ENCODE measurements at places on chromosomes 4 and X. TPM values are rescaled to one million over a fixed set of nuclear protein-coding genes. Genes with fewer than 3 reads are reported as not detected.

The SERPINA7 gene
- total RNA-seq, result not detected

DNA sequence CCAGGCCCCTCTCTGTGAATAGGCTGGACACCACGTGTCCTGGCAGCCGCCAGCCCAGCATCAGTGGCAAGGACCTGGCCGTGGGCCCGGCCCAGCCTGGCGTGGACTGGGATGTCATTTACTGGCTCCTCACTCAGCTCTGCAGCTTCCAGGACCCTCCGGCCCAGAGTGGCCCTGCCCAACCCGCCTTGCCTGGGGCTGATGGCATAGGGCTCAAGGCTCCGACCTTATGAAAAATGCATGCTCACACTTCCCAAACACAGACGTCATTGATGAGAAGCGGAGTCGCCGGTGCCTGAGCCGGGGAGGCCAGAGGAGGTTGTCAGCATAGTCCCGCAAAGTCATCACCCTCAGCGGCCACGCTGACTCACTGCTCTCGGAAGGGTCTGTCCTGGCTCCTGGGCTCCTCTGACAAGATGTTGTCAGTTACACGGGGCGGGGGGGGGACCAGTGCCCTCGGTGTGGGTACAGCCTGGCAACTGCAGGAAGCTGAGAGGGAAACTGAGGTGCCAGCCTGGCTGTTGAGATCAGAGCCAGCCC, 14.3 kb downstream of the CFAP99 start:
- DNase-seq, result no peak

DNA sequence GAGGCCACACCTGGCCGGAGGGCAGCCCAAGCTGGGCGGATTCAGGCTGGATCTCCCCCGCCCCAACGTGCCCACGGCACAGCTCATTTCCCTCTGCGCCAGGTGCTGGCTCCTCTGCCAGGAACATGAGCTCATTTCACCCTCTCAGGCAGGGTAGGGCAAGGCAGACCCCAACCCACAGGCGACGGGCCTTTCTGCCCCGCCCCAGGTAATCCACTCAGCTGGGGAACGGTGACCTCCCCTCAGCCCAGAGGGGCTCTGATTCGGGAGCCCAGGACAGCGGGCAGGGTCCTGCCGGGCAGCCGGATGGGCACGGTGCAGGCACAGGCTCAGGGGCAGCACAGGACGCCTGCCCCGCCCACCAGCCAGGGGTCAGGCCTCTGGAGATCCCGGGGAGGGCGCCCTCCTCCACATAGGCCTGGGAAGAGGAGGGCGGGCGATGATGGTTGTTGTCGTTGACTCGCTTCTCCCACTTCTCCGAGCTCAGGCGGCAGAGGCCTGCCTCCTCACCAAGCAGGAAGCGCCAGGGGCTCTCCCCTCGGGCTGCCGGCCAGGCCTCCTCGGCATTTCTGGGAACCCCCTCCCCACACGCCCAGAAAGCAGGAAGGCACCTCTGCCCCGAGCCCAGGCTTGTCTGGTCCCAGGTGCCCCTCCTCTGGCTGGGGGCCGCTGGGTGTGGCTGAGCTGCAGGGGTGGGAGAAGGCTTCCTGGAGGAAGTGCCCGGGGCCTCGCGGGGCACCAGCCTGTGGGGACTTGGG, 31.1 kb downstream of the TACC3 start:
- no peak for DNase-seq

DNA sequence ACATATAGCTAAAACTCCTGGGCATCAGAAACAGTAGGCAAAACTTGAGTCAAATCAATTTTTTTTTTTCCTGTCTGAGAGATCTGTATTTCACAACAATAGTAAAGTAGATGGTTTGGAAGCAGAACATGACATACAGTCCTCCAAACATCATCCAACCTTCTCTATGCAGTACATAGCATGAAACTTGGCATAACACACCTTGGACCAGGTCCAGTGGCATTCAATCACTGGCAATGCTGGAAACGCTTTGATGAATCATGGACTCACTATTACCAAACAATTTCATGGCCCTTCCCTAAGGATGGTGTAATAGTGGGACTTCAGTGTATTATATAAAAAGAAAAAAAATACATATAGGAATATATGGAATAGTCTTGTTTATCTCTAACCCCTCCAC, 154.6 kb downstream of the FMR1NB start:
- DNase-seq, result no peak

DNA sequence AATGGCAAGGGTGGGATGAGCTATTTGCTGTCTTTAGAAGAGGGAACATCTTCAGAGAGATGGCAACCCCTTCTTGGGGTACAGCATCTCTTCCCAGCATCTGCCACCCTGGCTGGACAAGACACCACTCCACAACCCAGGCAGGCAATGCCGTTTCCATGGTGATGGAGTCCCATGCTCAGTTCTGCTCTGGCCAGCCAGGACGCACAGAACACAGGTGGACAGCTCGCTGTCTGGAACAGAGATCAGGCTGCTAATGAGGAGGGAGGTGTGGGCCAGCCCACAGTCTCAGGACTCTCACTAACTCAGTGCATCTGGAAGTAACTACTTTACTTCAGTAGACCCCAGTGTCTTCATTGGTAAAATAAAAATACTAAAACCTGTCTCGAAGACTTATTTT, 321.0 kb upstream of the CPEB2 start:
- DNase-seq, result no peak

- DNase-seq, result no peak
These were observed 28.6 kb upstream of the PDE5A start for GRCh38 chr4:119657111-119657611.

GRCh38 chrX:335758-336155, 17.2 kb upstream of the GTPBP6 start:
- DNase-seq, result no peak
